ENCODE measurements at places on chromosomes 6 and 20.

DNA sequence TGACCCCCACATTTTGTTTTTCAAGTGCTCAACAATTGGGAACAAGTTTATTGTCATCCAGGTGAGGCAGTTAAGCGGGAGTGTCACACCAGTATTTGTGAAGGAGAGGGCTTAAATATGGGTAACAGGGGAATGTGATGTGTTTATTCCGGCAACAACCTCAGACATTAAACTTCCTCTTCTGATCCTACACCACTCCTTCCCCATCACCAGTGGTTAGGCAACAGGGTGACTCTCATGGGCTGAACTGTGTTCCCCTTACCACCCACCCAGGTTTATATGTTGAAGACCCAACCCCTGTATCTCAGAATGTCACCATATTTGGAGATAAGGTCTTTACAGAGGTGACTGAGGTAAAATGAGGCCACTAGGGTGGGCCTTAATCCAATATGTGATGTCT, 52.1 kb upstream of the RNF182 start:
- DNase-seq: no peak

GRCh38 chr6:44732243-44732642, 344.7 kb downstream of the CDC5L start:
- DNase-seq: no peak

DNA sequence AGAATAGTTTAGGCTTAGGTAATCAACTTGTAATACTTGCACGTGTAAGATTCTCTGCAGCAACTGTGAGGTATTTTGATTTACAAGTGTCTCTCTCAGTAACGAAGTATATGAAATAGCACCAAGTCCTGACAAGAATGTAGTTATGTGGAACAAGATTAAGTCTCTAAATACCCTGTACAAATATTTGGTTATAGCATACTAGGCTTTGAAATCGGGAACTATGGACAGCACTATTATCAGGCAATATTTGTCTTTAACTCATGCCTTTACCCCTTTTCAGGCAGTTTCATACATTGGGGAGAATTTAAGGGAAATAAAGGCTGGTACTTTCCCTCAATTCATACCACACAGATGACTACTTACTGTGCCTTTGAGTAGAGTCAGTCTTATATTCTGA, 93.2 kb downstream of the GRIK2 start:
- no peak for DNase-seq

DNA sequence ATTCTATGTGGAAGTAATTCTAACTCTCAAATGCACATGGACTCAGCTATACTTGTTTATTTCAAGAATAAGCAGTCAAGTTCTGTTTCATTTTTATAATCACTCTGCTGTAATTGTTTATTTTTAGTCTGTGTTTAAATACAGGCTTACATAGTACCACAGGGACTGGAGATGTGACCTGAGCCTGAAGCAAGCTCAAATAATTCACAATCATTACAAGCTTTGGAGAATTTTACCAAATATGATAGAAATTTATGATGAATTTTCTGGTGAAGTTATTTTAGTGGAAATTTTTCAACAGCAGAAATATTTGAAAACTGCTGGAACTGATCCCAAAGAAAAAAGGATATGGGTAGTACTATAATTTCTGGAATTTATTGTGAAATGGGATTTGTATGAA, 41.6 kb upstream of the DSE start:
- no peak for DNase-seq

DNA sequence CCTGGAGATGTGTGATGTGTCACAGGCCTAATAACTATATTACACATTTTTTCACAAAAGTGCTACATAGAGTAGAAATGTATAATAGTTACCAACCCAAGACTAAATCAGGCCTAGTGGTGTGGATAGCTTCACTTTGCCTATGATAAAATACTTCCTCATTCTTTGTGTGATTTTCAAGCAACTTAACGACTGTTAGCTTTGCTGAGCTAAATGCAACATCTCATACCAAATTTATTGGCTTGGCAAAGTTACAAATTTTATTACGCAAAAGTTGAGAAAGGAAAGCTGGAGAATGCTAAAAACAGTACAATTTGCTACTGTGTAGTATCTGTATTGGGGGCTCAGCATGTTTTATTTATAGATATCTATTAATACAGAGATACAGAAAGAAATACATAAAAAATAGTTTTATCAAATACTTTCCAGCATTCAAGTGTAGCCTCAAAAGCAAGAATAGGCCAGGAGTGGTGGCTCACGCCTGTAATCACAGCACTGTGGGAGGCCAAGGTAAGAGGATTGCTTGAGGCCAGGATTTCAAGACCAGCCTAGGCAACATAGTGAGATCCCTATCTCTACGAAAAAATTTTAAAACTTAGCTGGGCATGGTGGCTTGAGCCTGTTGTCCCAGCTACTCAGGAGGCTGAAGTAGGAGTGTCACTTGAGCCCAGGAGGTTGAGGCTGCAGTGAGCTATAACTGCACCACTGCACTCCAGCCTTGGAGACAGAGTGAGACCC, 3.6 kb upstream of the EDN1 start:
- DNase-seq: no peak

- DNase-seq: no peak
Observed at GRCh38 chr6:30880698-30881252, 3.5 kb upstream of the DDR1 start.

DNA sequence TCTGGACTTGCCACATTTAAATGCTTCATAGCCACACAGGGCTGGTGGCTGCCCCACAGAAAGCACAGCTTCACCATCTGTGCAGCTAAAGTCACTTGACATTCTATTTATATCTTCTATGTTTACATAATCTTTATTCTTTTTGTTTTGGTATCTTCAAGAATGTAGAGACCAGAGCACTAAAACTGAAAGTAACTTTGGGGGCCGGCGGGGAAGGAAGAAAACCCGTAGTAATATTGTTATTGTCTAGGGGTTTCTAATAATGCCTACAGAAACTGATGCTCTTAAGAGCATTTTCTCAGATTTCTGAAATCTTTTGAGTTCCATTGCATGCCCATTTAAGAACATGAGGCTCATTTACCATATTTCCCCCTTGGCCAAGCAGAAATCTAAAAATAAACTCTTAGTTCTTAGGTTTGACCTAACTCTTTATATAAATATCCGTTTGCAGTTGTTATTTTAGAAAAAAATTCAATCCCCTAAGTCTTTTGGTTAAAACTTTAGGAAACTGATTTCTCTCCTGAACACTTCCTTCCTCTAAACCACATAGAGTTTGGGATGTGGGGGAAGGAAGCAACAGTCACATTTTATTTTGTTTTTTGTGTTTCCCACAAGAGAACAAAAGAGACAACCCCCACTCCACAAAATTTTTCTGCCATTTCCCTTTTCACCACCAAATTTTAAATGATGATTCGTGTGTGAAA, 207.6 kb downstream of the OGFRL1 start:
- no peak for DNase-seq

- DNase-seq: no peak
Observed at GRCh38 chr6:149699150-149699549, 18.8 kb downstream of the LATS1 start.

GRCh38 chr6:163324326-163324687, 90.2 kb upstream of the QKI start:
- no peak for DNase-seq

DNA sequence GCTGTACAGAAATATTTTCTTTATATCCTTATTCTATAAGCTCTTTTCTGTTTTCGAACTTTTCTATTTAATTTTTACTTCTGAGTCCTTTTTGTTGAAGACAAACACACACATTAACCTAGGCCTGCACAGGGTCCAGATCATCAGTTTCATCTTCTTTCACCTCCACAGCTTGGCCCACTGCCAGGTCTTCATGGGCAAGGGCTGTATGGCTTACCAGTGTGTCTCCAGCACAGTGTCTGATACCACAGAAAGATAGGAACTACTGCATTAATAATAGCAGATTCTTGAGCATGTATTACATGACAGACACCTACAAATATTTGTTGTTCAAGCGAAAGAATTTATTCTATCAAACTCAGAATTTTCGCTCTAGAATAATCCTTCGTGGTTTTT, 24.4 kb downstream of the QKI start:
- no peak for DNase-seq

DNA sequence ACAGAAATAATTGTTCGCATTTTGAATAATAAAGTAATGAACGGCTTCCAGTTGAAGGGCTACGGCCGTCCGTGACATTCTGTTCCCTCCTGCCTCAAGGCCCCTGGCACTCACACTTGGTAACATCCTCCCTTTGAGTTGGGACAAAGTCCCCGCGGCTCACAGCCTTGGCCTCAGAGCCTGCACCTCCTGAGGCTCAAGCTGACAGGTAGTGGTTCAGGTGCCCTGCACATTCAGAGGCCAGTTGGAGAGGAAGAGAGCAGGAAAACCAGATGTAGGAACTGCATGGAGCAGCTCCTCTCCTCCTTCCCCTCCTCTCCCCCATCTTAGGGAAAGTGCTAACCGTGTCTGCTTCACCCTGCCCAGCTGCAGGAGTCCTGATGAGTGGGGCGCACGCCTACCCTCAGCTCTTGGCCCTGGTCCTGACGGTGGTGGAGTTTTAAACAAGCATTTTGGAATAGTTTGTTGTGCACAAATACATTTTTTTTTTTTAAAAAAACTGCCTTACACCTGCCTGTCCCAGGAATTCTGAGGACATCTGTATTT, 393.1 kb downstream of the SMOC2 start:
- DNase-seq: no peak

DNA sequence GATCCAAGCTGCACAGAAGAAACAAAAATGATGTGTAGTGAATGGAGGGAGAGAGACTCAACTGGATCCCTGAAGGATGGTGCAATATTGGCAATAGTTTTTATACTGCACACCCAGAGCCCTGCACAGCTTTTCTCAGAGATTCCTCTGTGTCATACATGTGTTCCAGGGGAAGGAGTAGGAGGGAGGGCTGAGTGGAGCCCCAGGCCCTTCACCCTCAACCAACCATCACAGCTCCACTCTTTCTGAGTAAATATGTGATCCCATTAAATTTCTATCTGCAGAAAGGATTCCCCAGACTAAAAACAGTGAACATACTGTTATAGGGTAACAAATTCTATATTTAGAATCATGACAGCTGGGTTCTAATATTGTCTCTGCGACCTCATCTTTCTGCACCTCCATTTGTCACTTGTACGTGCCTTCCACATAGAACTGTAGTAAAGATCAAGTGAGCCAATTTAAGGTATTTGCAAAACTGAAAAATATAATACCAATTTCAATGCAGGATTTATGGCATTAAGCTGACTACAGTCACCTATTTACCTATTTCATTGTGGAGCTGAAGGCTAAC, 421.4 kb upstream of the NRSN1 start:
- no peak for DNase-seq

DNA sequence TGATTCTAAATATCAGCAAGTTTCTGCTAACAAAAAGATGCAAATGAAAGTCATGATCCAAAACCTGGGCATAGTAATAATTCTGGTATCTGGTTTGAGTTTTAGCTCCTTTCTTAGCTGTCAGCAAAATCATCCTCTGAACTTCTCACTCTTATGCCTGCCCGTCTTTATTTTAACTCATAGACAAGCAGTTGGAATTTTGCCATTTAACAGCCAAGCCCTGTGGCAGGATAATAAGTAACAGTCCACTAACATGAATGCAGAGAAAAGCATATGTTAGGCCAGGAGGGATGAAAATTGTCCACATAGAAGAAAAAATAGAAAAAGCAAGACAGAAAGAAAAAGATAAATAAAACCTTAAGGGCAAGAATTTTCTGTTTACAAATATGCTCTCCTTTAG, 170.0 kb upstream of the LAMA2 start:
- no peak for DNase-seq

DNA sequence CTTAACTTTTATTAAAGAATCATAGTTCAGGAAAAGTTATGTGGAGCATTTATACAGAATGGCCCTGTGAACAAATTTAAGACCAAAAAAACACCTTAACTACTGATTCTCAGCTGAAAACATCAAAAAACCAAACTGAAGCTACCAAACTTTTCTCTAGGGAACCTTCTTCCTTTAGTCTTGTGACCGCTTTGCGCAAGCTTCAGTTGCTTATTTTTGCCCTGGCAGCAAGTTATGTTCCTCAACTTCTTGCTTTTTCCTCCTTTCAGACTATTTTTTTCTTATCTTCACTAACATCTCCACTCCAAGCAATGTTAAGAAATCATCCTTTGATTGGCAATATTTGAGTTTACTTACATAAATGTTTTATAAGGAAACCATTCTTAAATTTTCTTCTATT, 100.1 kb downstream of the MYB start:
- DNase-seq: no peak

GRCh38 chr20:62136283-62137091, 6.7 kb downstream of the PSMA7 start:
- peak; percentile 73 for DNase-seq

- DNase-seq: no peak
Observed at GRCh38 chr20:44204156-44204831, 6.3 kb downstream of the OSER1 start.

- no peak for DNase-seq
Observed at GRCh38 chr6:15953152-15953880, 175.6 kb upstream of the MYLIP start.

- no peak for DNase-seq
Observed at GRCh38 chr6:9504191-9504590, 910.7 kb downstream of the TFAP2A start.

GRCh38 chr20:42406826-42407225, 782.9 kb downstream of the PTPRT start:
- no peak for DNase-seq

GRCh38 chr6:116127771-116128493, 2.0 kb upstream of the COL10A1 start:
- DNase-seq: no peak

DNA sequence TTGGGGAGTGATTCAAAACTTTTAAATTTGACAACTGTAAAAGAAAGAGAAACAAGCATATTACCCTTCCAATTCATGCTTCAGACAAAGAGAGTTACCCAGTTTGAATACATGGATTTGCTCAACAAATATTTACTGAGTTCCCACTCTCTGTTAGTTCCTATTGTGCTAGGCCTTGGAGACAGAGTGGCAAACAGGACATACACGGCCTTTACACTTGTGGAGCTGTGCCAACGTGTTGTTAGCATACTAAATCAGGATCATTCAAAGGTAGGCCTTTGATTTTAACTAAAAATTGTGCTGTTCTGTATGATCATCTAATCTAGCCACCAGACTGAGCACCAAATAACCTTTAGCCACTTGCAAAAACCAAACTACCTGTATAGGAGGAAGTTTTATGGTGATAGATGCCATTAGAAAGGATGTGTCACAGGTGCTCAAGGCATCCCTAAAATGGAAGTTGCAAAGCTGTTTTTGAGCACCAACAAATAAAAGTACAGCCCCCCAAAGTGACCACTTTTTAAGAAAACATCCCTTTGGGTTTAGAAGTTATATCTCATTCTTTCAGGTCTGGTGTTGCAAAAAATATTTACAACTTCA, 84.5 kb downstream of the CHD6 start:
- no peak for DNase-seq

DNA sequence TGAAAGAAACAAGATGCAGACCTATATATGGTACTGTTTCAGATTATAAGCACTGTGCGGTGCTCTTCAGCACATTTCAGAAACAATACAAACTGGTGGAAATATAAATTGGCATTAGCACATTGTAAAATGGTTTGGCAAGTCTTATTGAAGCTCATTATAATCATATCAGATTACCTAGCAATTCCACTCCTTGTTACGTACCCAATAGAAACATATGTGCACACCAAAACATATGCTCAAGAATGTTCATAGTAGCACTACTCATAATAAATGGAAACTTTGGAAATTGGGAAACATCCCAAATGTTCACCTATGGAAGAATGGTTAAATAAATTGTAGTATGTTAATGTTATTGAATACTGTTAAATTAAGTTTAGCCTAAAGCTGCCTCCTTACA, 54.9 kb upstream of the PLEKHG1 start:
- DNase-seq: no peak
